NCI-H69 (cell line): ENCODE measurements at places on chromosomes 11 and 22.

- peak; percentile 81 for DNase-seq
Measured at GRCh38 chr11:17991783-17992433, 20.9 kb downstream of the SERGEF start.

DNA sequence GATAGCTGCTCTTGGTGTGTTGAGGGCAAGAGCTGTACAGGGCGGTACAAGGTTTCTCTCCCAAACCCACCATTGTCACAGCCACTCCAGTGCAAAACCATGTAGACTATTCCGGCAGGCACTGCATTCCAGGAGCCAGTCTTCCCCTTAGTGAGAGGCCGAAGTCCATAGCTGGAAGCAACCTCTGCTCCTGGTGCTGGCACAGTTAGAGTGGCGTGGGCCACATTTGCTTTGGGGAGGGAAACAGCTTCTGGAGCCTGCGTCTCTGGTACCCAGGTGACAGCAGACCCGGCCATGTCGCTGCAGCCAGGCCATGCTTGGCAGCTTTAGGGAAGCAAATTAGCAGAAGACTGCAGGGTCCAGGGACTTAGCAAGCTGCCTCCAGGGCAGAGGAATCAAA lies 788.0 kb downstream of the BRD1 start:
- DNase-seq: no peak

DNA sequence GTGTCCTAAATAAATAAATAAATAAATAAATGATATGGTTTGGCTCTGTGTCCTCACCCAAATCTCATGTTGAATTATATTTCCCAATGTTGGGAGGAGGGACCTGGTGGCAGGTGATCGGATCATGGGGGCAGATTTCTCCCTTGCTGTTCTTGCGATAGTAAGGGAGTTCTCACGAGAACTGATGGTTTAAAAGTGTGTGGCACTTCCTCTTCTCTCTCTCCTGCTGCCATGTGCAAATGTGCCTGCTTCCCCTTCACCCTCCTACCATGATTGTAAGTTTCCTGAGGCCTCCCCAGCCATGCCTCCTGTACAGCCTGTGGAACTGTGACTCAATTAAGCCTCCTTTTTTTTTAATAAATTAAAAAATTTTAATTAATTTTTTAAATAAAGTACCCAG lies 138.2 kb downstream of the FBXO7 start:
- DNase-seq: no peak

DNA sequence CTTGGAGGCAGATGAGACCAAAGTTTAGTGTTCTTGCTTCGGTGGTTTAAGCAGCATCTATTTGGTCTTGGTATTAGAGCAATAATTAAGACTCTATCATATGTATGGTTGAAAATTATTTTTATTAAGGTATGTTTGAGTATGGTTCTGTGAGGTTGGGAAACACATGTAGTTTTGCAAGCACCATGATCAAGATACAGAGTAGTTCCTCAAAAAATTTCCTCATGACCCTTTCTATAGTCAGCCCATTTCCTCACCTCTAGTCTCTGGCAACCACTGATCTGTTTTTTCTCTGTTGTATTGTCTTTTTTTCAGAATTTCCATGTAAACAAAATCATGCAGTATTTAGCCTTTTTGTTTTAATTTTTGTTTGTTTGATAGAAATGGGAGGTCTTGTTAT lies 18.4 kb downstream of the MTMR3 start:
- no peak for DNase-seq

GRCh38 chr11:13928566-13929251 lies 33.8 kb upstream of the SPON1 start:
- peak; percentile 75 for DNase-seq

DNA sequence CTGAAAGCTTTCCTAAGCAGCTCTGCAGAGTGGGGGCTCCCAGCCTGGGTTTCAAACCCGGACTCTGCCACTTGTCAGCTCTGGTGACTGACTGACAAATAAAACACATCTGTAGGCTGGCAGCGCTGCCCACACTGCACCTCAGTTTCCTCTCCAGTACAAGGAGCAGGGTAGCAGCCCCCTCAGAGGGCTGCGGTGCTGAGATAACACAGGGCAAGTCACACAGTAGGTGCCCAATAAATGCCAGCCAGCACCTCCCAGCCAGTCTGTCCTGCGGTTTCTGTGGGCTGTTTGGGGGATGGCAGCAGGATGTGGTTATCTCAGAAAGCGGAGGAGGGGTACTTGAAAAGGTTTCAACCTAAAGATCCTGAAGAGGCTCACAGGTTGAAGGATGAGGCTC lies 1.5 kb downstream of the SYT12 start:
- DNase-seq: no peak

DNA sequence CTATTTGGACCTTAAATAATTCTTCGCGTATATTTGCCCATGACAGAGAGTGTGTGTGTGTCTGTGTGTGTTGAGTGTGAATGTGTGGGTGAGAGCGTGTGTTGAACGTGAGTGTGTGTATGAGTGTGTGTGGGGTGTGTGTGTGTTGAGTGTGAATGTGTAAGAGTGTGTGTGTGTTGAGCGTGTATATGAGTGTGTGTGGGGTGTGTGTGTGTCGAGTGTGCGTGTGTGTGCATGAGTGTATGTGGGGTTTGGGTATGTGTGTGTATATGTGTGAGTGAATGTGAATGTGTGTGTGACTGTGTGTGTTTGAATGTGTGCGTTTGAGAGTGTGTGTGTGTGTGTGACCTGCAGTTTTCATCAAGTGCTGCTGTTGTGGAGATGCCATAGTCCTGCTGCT lies 26.8 kb downstream of the GAL start:
- no peak for DNase-seq

DNA sequence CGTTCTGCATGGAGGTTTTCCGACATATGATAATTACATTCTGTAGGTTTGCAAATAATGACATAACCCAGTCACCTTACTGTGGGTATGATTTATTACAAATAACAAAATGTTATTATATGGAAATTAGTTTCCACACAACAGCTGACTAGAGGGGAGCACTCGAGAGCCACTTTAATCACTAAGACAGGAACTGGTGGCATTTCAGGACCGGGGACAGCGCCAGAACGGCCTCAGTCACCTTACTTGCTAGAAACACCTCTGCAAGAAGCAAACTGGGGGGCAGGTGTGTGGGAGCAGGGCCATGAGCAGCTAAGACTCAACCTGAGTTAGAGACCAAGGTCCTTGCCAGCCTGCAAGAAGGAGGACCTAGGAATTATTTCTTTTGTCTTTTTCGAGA lies 199.9 kb downstream of the DSCAML1 start:
- DNase-seq: no peak

DNA sequence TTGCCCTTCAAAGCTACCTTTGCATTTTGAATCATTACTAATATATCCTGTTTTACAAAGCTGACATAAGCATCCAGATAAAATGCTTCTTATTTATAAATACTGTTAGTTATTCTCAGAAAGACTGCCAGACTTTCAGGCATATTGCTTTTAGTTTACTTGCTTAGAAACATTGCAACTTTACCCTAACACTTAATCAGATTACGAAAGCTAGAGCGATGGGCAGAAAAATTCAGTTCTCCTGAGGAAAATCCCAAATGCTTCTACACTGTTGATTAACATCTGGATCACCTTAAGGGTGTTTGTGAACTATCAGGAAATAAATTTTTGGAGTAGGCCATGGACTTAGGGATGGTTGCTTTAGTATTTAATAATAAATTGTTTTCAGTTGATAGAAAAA lies 289.7 kb upstream of the MPPED2 start:
- no peak for DNase-seq

DNA sequence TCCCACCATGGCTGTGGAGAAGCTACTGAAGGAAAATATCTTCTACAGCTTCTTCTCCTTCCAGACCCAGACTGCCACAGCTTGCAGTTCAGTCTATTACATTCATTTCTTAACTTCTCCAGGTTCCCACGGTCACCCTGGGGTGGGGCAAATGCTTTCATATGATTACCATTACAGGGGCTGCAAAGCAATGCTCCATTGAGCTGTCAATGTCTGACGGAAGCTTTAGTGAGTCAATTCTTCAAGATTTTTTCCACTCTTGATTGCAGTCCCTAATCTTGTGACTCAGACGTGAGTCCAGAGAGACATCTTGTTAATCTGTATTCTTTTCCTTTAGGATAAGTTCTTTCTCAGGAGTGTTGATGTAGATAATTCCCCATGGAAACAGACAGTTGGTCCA lies 233.4 kb upstream of the DDI1 start:
- no peak for DNase-seq

DNA sequence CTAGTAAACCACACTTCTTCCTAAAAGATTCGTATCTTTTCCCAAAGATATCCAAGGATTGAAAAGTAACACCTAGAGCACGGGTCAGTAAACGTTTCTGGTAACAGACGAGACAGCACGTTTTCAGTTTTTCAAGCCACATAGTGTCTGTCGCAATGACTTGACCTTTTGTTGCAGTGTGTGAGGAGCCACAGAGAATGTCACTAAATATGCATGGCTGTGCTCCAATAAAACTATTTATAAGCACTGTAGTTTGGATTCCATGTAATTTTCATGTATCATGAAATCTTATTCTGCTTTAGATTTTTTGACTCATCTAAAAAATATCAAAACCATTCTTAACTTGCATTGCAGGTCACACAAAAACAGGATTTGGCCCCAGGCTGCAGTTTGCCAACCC lies 18.3 kb upstream of the MICAL3 start:
- DNase-seq: no peak

- DNase-seq: no peak
Measured at GRCh38 chr11:69110451-69110850, 45.3 kb upstream of the SMIM38 start.

DNA sequence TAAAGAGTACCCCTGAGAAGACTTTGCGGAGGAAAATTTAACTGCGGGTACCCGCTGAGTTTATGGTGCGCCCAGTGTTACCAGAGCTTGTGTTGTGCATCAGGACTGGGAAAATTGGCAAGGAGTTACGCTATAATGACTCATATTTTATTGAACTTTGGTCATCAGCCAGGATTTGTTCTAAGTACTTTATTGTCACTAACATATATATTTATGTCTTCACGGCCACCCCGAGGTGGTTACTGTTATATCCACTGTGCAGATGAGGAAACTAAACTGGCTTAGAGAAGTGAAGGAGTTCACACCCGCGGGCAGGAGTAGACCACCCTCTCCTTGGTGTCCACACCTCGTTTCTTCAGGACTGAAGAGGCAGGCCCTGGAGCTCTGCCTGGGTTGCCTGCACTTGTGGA lies 667 bp downstream of the ACCS start:
- DNase-seq: peak; percentile 44

DNA sequence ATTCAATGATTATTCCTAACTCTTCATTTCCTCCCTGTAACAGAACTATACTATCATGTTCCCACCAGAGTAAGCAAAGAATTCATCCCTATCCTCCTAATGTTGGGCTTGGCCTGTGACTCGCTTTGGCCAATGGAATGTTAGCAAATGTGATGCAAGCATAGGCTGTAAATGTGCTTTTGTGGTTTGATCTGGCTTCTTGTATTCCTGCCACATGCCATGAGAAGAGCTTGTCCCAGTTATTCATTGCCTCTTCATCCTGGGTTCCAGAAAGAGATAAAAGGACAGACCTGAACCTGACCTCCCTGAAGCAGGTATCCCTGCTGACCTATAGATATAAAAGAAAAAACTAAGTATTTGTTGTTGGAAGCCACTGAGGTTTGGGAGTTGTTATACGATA lies 51.0 kb downstream of the SYTL2 start:
- no peak for DNase-seq

DNA sequence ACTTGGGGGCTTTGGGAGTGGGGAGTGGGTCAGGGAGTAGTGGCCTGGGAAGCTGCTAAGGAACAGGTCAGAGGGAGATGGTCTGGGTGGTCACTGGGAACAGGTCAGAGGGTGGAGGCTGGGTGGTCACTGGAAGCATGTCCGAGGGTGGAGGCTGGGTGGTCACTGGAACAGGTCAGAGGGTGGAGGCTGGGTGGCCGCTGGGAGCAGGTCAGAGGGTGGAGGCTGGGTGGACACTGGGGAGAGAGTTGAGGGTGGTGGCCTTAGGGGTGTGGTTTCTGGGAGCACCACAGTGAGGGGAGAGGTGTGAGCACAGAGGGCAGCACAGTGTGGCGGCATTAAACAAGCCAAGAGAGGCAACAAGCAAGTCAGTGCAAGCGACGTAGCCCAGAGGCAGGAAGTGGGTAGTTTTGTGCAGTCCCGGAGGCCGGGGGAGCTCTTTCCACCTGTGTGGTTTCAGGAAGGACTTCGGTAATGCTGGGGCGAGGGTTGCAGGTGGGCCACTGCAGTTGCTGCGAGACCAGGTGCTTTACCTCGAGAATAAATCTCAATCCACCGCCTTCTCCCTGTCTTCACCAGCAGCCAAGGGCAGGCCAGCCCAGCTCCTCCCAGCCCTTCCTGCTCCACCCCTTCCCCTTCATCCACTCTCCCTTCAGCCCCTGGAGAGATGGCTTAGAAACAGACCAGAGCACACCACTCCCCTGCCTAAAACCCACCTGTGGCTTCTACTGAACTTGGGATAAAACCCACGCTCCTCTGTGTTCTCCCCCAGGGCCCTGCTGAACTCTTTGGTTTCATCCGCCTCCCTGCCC lies 3.2 kb upstream of the CACNA1I start:
- DNase-seq: peak; percentile 14

DNA sequence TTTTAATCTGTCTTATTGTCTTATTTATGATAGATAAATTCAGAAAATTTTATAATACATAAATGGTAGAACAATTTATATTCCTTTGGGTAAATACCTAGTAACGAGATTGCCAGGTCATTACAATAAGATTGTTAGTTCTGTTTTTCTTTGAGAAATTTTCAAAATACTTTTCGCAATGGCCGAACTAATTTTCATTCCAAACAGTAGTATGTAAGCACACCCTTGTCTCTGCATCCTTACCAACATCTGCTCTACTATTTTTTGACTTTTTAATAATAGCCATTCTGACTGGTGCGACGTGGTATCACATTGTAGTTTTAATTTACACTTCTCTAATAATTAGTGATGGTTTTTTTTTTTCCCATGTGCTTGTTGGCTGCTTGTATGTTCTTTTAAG lies 351.4 kb upstream of the LUZP2 start:
- no peak for DNase-seq

GRCh38 chr11:104690241-104690640 lies 208.0 kb downstream of the CASP12 start:
- no peak for DNase-seq

- DNase-seq: no peak
Measured at GRCh38 chr11:70313945-70314344, 43.5 kb downstream of the PPFIA1 start.

DNA sequence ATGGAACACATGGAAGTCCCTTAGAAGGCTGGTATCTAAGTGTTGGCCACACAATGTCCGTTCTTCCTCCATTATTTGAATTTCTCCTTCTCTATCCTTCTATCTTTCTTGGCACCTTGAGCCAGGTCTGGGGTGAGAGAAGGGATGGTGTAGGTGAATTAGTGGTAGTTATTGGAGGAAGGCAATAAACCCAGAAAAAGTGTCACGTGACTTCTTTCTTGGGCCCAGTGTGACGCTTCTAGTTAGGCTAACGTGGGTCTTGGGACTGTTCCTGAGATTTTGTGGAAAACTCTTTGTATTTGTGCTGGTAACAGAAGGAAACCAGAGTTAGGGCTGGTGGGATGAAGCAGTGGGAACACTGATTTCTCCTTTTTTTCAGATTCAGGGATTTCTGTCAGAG lies 53.1 kb upstream of the ELF5 start:
- no peak for DNase-seq

- DNase-seq: peak; percentile 16
Measured at GRCh38 chr11:84719935-84720577, 907.1 kb downstream of the DLG2 start.
